ENCODE measurements at places on chromosomes 16 and 17.
A peak's percentile ranks its signal among the peaks of the same experiment; 100 is the strongest.

GRCh38 chr17:82815790-82816305, 24.0 kb downstream of the ZNF750 start:
- no peak for DNase-seq

DNA sequence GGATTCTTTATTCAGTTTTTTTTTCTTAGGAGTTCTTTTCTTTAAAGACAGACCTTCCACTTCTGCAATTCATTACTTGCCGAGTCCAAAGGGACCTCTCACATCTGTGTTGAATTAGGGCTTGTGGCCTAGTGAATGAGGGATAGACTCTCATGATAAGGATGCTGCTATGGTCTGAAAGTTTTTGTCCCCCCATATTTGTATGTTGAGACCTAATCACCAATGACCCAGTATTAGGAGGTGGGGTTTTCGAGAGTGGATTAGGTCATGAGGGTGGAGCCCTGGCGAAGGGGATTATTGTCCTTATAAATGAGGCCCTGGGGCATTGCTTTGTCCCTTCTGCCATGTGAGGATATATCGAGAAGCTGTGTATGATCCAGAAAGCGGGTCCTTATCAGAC, 9.5 kb downstream of the KRT12 start:
- DNase-seq = no peak

- DNase-seq = no peak
These were observed 844 bp downstream of the TAOK2 start for GRCh38 chr16:29974291-29975133.

GRCh38 chr17:83098241-83099085, 19.1 kb downstream of the METRNL start:
- DNase-seq = no peak

- peak; percentile 22 for DNase-seq
These were observed 28.1 kb upstream of the NOL11 start for GRCh38 chr17:67689534-67690177.

DNA sequence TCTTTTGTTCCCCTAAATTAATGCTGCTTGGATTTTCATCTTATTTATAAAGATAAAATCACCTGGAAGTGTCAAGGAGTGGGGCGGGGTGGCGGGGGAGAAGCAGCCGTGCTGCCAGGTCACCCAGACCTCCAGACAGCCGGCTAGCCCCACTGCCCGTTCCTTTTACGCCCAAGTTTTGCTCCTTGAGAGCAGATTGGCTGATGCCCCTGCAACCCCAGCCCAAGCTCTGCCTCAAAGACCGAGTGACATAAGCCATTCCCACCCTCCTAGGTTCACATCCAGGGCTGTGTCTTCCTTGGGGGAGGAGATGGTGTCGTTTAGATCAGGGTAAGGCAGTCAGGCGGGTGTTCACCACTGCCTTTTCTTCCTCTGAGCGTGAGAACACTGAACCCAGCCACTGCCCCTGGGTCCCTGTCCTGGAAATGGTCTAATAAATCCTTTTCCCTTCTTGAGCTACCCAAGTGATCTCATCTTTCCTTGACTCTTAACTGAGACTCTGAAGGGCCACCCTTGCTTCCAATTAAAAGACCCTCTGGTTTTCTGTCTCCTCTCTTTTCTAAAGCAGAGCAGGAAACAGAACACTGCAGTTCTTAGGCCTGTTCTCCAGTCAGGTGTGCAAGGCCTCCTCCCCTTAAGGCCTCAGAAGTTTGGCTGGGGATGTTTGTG, 5.7 kb downstream of the PDF start:
- DNase-seq = no peak

- no peak for DNase-seq
These were observed 20.0 kb downstream of the AARSD1 start for GRCh38 chr17:42944211-42944610.

DNA sequence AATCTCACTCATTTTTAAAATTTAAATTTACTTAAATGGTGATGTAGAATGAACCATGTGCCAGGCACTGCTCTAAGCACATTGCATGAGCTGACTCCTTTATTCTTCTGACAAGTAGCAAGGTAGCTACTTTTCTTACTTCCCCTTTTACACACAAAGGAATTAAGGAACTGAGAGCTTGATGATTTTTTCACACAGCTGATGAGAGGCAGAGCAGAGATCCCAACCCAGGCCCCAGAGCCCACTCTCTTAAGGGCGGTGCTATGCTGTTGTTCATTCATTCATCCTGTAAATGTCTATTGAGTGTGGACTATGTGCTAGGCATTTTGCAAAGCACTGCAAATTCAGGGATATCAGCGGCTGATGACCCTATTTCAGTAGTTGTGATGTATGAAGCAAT, 17.9 kb downstream of the SEC14L5 start:
- no peak for DNase-seq

DNA sequence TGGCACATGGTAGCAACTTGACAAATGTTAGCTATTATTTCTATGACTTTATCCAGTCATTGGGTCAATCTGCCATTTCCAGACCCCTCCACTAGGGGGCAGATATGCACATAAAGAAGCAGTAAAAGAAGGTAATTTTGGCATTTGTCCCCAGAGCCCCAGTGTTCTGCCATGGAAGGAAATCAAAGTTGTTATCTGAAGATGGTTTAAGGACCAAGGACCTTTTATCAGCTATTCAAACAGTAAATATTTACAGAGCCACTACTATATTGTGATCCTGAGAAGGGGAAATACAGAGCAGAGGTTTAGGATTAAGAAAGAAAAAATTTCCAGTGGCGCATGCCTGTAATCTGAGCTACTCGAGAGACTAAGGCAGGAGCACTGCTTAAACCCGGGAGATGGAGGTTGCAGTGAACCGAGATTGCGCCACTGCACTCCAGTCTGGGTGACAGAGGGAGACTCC, 20.0 kb downstream of the TRAF4 start:
- DNase-seq = peak; percentile 42
